ENCODE measurements at places on chromosomes 16 and 17. TPM values are rescaled to one million over a fixed set of nuclear protein-coding genes. Genes with fewer than 3 reads are reported as not detected.
A peak's percentile ranks its signal among the peaks of the same experiment; 100 is the strongest.

The STX1B gene
- total RNA-seq = 2.3 TPM

- peak; percentile 24 for DNase-seq
Measured at GRCh38 chr16:80580109-80580832, 39.5 kb downstream of the DYNLRB2 start.

DNA sequence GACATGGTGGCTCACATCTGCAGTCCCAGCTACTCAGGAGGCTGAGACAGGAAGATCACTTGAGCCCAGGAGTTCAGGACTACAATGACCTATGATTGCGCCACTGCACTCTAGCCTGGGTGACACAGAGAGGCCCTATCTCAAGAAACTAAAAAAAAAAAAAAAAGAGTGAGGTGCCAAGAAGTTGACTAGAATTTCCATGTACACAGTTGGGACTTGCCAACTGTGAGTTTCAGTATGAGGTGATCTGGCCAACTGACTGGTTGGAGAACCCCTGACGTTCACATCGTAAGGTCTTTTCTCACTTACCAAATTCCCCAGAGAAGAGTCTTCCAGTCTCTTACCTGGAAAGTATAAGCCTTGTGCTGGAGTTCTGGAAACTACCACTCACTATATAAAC, 3.1 kb upstream of the MED11 start:
- DNase-seq = peak; percentile 8

The DOC2A gene
- total RNA-seq = not detected

The OR3A3 gene
- not detected for total RNA-seq

The FBXO39 gene
- 0.57 TPM for total RNA-seq

- peak; percentile 85 for DNase-seq
Measured at GRCh38 chr17:29124135-29124924, 55.9 kb downstream of the MYO18A start.

The SLC9A5 gene
- total RNA-seq = 0.65 TPM

GRCh38 chr17:19421219-19421618, 10.2 kb downstream of the RNF112 start:
- DNase-seq = no peak

DNA sequence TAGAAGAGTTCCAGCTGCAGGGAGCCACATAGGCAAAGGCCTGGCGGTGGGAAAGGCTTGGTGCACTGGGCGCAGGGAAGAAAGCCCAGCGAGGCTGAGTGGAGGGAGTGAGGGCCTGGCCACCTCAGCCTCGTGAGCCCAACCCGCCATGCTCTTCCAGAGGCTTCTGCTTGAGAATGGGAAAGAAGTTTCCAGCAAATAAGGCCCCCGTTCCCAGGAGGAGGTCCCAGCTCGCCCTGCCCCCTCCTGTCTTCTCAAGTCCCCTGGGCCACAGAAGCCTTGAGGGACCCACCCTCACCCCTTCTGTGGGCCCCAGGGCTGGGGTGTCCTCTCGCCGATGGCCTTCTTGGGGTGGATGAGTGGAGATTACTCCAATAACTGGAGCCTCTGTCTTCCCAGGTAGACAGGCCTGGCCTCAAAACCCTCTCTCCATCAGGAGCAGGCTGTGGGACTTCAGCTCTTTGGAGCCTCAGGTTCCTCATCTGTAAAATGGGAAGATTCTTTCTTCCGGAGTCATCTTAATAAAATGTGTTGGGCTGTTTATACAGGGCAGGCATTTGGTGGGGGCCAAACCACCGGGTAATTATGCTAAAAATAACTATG, 933 bp upstream of the SNN start:
- no peak for DNase-seq

DNA sequence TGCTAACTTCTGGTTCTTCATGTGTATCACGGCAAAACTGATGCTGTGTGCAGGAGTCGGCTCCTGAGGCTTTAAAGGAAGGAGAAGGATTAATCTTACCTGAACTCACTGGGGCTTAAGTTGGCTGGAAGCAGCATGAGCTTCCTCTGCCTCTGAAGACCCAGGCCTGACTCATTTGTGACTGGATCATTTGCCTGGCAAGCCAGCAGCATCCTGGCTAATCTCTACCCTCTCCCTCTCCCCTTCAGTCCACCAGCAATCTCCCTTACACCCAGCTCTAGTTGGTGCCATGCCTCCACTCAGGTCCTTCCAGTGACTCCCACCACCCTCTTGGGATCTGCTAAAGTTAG, 150.3 kb downstream of the IRX3 start:
- DNase-seq = peak; percentile 55

- DNase-seq = no peak
Measured at GRCh38 chr16:78065319-78065718, 34.1 kb upstream of the WWOX start.

DNA sequence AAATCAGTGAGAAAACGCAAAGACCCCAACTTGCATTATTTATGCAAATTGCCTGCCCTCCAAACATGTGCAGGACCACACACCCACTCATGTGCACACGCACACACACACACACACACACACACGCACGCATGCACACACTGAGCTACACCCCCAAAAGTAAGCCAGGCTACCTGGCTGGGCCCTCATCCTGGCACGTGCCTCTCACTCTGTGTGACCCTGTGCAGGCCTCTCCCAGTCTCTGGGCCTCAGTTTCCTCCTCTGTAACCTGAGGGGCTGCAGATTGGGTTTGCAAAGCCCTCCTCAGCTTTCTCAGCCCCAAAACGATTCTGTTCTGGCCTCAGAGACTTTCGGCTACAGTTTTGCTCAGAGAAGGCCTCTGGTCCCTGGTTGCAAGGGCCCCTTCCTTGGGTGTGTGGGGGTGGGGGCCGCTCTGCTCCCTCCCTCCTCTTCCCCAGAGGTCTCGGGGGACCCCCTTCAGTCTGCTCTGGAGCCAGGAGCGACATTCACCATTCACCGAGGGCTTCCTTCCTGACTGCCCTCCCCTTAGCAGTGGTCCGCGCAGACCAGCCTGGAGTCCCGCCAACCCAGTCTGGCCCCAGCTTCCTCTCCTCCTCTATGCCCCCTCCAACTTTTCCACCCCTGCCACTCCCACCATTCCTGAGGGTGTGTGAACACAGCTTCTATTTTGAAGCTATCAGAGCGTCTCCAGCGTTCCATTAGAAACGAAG, 5.4 kb upstream of the PIK3R6 start:
- DNase-seq = no peak

The PPL gene
- total RNA-seq = 53.9 TPM

The CFAP97D1 gene
- total RNA-seq = not detected

DNA sequence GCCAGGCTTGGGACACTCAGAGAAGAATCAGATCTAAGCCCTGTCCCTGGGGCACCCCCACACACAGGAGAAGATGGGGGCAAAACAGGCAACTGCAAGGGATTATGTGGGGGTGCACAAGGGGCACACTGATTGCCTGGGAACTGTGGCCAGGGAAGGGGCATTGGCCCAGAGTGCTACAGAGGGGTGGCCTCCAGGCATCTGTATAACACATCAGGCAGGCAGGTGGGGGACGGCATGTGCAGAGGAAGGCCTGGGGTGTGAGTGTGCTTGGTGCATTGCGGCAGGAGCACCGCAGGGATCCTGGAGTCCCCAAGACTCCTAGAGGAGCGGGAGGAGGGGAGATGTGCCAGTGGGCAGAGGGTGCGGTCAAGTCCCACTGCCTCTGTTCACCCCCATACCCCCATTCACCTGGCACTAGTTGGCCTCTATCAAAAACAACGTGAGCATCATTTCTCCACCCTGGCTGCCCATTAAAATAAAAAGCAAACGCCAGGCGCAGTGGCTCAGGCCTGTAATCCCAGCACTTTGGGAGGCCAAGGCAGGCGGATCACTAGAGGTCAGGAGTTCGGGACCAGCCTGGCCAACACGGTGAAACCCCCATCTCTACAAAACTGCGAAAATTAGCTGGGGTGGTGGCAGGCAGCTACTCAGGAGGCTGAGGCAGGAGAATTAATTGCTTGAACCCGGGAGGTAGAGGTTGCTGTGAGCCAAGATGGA, 41.5 kb downstream of the C16orf82 start:
- no peak for DNase-seq

The ST6GALNAC1 gene
- total RNA-seq = not detected

- no peak for DNase-seq
Measured at GRCh38 chr16:49588026-49588425, 214.4 kb downstream of the C16orf78 start.

DNA sequence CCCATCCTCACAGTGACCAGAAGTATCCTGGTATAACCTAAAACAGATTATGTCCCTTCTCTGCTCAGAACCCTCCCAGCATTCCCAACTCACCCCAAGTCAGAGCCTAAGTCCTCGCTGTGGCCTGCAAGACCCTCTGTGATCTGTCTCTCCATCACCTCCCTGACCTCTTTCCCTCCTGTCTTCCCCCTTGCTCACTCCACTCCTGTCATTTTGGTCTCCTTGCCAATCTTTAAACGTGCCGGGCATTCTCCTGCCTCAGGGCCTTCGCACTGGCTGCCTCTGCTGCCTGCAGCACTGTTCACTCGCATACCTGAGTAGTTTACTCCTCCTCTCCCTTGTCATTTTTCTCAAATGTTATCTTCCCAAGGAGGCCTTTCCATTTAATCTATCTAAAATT, 97.7 kb downstream of the GSG1L start:
- DNase-seq = no peak

The DNAH9 gene
- not detected for total RNA-seq

- no peak for DNase-seq
Measured at GRCh38 chr17:49440581-49440980, 25.9 kb upstream of the PHB1 start.

DNA sequence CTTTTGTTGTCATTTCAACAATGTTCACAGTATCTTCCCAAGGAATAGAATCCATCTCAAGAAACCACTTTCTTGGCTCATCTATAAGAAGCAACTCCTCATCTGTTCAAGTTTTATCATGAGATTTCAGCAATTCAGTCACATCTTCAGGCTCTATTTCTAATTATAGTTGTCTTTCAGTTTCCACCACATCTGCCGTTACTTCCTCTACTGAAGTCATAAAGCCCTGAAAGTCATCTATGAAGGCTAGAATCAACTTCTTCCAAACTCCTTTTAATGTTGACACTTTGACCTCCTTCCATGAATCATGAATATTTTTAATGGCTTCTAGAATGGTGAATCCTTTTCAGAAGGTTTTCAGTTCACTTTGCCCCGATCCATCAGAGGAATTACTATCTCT, 102.1 kb downstream of the CDH13 start:
- no peak for DNase-seq

DNA sequence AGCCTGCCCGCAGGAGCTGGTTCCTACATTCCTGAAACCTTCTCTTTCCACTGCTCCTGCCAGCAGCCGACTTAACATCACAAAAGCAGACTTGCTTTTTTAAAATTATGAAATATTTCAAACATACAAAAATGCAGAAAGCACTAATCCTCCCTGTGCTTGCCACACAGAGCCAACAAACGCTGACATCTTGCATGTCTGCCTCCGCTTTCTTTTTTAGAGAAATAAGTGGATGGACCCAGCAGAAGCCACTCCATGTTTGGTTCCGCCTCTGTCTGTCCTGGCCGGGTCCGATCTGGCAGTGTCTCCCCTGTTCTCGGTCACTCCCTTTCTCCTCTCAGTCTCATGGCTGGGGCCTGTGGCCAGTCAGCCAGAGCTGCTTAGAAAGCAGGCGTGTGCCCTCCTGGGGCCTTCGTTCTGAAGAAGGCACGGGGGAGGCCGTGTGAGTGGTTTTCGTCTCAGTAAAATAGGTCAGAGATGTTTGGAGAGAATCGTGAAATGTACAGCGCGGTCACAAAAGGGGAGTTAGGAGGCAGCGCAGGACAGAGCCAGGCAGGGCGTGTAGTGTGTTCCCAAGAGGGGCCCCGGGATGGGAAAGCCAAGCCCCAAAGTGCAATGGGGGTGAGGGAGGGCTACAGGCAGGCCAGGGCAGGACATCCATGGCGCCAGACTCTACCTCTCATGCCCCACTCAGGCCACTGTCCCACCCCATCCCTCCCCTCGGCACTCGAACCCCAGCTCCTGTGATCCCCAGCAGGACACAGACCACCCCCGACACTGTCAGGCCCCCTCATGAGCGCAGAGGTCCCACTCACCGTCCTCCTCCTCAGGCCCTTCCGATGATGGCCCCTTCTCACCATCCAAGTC, 23.2 kb downstream of the MXRA7 start:
- DNase-seq = peak; percentile 61

GRCh38 chr17:30992551-30992950, 21.7 kb downstream of the RNF135 start:
- no peak for DNase-seq

The LGALS9B gene
- not detected for total RNA-seq

The EMC8 gene
- 23.8 TPM for total RNA-seq

The CCL5 gene
- not detected for total RNA-seq

DNA sequence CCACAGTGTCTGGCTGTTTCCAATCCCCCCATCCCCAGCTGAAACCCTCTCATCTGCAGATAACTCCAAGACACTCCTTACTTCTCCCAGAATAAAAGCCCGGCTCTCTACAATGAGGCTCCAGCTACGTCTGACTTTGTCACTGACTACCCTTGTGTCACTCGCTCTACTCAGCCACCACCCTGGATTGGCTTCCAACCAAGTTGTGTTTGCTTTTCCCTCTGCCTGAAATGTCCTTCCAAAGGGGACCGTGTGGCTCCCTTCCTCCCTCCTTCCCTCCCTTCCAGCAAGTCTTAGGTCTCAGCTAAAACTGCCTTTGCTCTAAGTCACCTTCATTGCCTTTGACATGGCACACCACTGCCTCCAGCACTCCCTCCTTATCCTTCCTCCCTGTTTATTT, 42.8 kb downstream of the CDH1 start:
- DNase-seq = no peak

The RRAD gene
- 3.8 TPM for total RNA-seq

The HEATR3 gene
- total RNA-seq = 14.8 TPM

GRCh38 chr17:494601-495265, 142.1 kb upstream of the RPH3AL start:
- DNase-seq = no peak

The CA7 gene
- not detected for total RNA-seq

The PRAC1 gene
- not detected for total RNA-seq
